ENCODE measurements at places on chromosomes 3 and 15.

GRCh38 chr15:72912996-72913395 lies 129.4 kb upstream of the ADPGK start:
- no peak for DNase-seq

- DNase-seq, result no peak
Observed at GRCh38 chr3:17149076-17149475, 264.3 kb downstream of the PLCL2 start.

DNA sequence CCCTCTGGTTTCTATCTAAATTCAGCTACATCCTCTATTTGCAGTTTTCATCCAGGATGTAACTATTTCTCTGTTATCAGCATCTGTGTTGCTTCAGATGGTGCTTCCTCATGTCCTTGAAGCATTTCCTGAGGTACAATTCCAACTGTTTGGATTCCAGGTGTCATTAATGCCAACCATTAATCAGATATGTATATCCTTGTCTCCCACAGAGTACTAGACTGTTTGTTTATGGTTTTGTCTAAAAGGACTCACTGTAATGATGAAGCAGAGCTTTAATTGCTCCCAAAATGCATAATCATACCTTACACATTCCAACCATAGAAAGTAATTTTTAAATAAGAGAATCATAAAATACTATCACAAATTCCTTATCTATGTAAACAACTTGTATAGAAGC lies 288.5 kb upstream of the MME start:
- no peak for DNase-seq

DNA sequence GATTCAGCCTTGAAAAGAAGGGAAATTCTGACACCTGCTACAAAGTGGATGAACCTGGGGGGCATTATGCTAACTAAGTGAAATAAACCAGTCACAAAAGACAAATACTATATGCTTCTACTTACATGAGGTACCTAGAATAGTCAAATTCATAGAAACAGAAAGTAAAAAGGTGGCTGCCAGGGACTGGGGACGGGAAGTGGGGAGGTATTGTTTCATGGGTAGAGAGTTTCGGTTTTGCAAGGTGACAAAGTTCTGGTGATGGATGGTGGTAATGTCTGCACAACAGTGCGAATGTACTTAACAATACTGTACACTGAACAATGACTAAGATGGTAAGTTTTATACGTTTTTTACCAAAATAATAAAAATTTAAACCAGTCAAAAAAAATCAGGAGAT lies 4.8 kb downstream of the IDH2 start:
- DNase-seq, result no peak
